Forelimb muscle (tissue), 1 donor: ENCODE measurements at places on chromosomes 1 and 21. TPM values are rescaled to one million over a fixed set of nuclear protein-coding genes. Genes with fewer than 3 reads are reported as not detected.

GRCh38 chr1:145855426-145855948 lies 3.4 kb downstream of the PIAS3 start:
- DNase-seq = no peak

- peak; percentile 1 for DNase-seq
Measured at GRCh38 chr1:24586970-24587820, 31.3 kb downstream of the NCMAP start.

DNA sequence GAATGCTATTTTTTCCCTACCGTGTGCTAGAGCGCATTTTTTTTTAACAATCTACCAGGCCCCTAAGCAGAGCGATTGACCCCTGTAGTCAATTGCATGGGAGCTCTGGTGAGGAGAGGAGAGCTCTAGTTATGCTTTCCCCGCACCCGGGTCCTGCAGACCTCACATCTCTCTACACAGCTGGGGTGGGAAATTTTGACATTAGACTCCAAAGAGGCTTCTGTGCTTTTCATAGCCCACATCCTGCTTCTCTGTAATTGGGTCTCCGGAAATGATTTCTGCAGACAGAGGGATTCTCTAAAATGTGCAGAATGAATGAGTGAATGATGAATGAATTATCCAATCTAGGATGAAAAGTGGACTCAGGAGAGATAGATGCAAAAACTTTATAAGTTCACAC lies 41.5 kb upstream of the DUSP10 start:
- DNase-seq = no peak

- DNase-seq = no peak
Measured at GRCh38 chr1:160168016-160168415, 16.6 kb downstream of the ATP1A4 start.

- no peak for DNase-seq
Measured at GRCh38 chr1:44377925-44378784, 23.1 kb upstream of the ERI3 start.

DNA sequence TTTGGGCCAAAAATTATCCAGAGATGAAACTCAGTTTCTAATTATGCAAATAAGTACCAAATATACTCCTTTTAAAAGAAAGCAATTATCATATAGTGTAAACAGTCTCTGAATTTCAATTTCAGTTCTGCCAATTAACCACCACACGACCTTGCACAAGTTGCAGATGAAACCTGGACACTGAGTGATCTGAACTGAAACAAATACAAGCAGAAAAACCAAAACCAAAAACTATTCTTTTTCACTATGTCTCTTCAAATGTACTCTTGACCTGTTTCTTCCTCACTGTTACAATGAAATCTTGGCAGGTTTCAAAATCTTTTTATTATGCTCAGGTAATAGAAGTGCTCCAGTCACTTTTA lies 79.2 kb downstream of the TYW3 start:
- no peak for DNase-seq

GRCh38 chr1:156390469-156391365 lies 21.7 kb downstream of the RHBG start:
- no peak for DNase-seq

GRCh38 chr1:55446351-55446750 lies 231.2 kb upstream of the USP24 start:
- DNase-seq = no peak

- DNase-seq = no peak
Measured at GRCh38 chr1:97164276-97164639, 442.7 kb downstream of the PTBP2 start.

DNA sequence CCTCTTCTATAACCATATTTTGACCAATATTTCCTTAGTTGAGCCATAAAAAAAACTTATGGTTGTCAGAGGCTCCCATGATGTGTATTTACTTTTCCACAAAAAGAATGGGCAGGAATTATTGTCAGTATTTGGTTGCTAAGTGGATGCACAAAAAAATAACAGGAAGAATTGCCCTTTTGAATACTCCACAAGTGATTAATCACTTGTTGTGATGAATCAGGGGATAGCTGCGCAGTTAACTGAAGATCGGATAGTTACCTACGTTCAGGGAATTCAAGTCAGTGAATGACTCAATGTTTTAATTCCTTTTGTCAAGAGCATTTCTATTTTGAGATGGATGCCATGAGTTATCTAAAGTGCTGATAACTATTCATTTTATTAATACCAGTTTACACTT lies 785.2 kb upstream of the B3GALT2 start:
- no peak for DNase-seq

- DNase-seq = no peak
Measured at GRCh38 chr21:41767606-41768436, 969 bp upstream of the RIPK4 start.

DNA sequence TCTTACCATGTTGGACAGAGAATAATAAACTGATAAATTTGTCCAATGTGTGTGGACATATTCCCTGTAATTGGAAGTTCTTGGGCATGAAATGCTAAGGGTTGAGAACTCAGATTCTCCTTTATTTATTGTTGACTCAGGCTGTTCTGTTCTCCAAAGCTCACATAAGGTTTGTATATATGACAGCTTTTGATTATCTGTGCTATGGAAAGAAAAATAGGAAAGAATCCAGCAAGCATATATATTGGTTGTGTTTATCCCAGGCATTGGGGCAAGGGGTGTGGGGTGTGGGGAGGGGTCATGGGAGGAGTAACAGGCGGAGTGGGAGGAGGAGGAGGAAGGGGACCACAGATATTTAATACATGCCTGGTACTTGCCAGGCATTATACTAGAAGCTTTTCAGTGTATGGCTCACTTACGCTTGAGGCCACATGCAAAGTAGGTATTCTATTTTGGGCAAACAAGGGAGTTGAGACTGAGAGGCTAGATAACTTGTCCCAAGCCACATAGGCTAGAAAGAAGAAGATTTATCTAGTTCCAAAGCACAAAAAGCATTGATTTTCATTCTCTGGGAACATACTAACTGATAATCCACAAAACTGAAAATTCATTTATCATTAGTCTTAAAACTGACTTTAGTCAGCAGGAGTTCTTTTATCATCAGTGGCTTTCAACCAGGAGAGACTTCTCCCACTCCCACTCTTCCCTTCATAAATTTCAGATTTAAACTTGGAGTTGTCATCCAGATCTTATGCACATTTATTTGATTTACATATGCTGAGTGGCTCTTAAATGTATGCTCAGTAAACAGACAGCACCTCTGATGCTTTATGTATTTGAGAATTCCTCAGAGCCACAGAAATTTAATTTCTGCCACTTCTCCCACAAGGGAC lies 27.2 kb downstream of the NGF start:
- no peak for DNase-seq

GRCh38 chr21:45543371-45543709 lies 1.1 kb upstream of the SLC19A1 start:
- DNase-seq = no peak

GRCh38 chr1:18480315-18481189 lies at the start of gene KLHDC7A:
Gene KLHDC7A (plus strand): TSS chr1:18480930. CDS start chr1:18480982, 52 bp downstream.
- no peak for DNase-seq

DNA sequence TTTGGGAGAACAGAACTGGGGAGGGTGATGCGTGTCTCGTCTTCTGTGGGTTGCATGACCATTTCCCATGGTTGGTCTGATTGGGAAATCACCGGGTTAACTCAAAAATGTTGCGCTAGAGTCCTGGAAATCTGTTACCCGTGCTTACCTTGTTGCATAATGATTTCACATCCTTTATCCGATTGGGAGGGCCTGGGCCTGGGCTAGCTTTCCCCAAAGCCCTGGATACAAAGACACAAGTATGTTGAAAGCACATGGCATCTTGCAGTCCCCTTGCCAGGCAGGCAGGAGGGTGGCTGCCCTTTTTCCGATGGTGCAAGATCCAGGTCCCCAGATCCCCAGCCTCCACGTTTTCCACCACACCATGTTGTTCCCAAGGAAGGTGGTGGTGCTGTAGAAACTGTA lies 582 bp downstream of the TRPM2 start:
- DNase-seq = no peak

- no peak for DNase-seq
Measured at GRCh38 chr21:38156200-38156599, 100.6 kb upstream of the KCNJ15 start.

GRCh38 chr1:75136921-75137641 lies 2.9 kb downstream of the LHX8 start:
- no peak for DNase-seq

GRCh38 chr21:15212206-15212605 lies 147.4 kb upstream of the NRIP1 start:
- no peak for DNase-seq

- DNase-seq = no peak
Measured at GRCh38 chr1:178354816-178355215, 141.9 kb downstream of the CLEC20A start.

DNA sequence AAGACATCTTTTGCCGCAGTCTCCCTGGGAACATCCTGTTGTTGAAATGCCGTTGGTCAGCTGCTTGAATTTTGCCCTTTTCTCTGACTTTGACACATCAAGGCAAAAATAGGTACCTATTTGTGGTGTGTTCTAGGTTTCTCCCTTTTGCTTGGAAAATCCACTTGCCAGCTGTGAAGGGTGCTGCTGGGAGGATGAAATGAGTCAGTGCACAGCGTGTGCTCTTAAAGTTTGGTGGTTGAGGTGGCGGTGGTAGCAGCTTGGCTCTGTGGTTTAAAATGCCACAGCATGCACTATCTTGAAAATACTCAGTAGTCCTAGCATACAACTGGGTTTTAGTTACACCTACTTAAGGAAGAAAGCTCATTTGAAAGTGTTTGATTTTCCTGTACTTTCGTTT lies 183.8 kb downstream of the DHRS3 start:
- no peak for DNase-seq

DNA sequence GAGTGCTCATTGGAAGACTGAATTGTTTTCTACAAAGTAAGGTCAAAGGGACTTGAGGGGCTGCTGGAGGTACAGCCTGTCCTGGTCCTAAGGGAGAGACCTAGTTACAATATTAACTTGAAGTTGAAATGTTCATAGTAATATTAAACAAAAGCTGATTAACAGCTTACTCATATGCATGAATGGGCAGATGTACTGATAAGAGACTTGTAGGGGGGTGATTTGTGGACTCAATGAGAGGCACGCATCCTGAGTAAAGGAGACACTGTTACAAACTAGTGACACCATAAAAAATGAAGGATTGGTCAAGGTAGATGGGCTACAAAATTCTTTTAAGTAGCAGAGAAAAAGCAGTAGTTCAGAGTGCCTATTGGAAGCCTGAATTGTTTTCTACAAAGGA lies 2.7 kb downstream of the HSD11B1 start:
- DNase-seq = no peak

DNA sequence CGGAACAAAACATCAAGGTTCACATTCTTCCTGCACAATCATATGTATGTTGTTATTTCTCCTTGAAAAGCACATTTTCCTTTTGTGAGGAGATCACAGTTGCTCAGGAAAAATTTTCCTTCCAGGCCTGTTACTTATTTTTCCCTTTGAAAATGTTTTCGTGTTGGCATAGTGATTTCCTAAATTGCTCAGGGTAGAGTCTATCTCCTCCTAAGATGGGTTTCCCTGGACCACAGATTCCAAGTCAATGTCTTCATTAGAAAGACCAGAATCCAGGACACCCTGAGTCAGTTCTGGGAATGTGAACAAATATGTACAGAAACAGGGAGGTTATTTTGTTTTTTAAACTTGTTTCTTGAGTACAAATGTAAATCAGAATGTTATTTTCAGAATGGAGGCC lies 94.3 kb upstream of the C1orf105 start:
- DNase-seq = no peak

DNA sequence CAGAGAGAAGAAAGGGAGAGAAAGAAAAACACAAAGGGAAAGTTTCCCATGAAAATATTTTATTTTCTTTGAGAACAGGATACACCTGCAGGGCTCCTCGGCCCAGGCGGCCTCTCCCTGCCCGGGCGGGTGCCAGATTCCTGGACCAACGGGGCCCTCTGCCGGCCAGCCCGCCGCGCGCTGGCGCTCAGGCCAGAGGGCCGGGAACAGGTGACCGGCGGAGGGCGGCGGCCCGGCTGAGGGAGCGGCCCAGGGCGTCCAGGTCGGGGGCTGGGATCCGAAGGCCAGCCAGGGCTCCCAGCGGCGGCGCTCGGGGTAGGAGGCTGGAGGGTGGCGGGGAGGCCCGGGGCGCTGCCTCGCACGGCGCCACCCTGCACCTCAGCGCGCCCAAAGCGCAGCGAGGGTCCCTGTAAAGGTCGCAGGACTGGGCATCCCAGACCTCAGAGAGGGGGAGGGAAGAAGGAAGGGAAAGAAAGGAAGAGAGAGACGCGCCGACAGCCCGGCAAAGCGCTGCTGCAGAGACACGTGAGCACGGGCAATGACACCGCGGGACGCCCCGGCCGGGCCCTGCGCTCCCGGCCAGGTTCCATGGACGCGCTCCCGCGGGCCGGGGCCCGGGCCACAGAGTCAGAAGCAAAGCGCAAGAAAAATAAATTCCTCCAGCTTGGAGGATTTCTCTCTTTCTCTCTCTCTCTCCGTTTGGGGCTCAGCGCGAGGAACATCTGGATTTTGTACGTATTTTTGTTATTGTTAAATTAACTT lies 927 bp downstream of the WNT9A start:
- DNase-seq = no peak

DNA sequence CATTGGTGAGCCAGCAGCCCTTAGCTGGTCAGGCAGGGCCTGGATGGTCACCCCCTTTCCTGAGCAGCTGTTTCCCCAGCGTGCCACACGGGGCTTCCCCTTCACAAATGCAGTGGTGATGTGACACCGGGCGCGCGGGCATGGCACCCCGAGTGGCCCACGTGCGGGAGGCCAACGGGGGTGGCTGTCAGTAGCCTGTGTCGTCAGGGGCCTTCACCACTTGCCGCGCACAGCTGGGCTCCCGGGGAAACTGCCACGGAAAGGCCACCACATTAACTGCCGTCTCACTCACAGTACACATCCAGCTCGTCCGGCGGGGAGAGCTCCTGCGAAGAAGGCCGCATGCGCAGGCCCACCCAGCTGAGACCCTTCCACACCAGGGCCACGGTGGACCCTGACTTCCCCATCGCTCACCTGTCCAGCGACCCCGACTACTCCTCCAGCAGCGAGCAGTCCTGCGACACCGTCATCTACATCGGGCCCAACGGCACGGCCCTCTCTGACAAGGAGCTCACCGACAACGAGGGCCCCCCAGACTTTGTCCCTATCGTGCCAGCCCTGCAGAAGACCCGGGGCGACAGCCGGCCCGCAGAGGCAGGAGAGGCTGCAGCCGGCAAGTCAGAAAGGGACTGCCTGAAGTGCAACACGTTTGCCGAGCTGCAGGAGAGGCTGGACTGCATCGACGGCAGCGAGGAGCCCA lies 530.5 kb downstream of the KIF26B start:
- DNase-seq = no peak

KLHL21 gene
- polyA plus RNA-seq = 41.1 TPM

NPR1 gene
- 12.7 TPM for polyA plus RNA-seq

RAB13 gene
- 70.3 TPM for polyA plus RNA-seq

SLAMF8 gene
- 0.47 TPM for polyA plus RNA-seq

PLEKHG5 gene
- polyA plus RNA-seq = 10.6 TPM

DYRK3 gene
- polyA plus RNA-seq = 3.6 TPM

GUCA2A gene
- not detected for polyA plus RNA-seq

GPA33 gene
- polyA plus RNA-seq = 0.22 TPM

LEFTY1 gene
- 0.57 TPM for polyA plus RNA-seq

RAD54L gene
- 5.5 TPM for polyA plus RNA-seq

OMA1 gene
- polyA plus RNA-seq = 14.8 TPM

NBPF10 gene
- 1.3 TPM for polyA plus RNA-seq

GPR161 gene
- polyA plus RNA-seq = 10.8 TPM

FHAD1 gene
- polyA plus RNA-seq = 1.9 TPM
